Adipose tissue (tissue), 3 donors: ENCODE measurements at places on chromosomes 4 and X. TPM values are rescaled to one million over a fixed set of nuclear protein-coding genes. Genes with fewer than 3 reads are reported as not detected.

Gene XAGE1A
- not detected for polyA plus RNA-seq

Gene RAB9B
- polyA plus RNA-seq: 0.45 TPM

Gene MAGED4
- polyA plus RNA-seq: 3.1 TPM

Gene NOA1
- 9.3 TPM for polyA plus RNA-seq

Gene GLRA2
- polyA plus RNA-seq: not detected

Gene STIM2
- polyA plus RNA-seq: 3.8 TPM

Gene SH3BGRL
- polyA plus RNA-seq: 29.6 TPM

Gene FGA
- polyA plus RNA-seq: 2.1 TPM

Gene TCEAL6
- 0.10 TPM for polyA plus RNA-seq

Gene C4orf17
- polyA plus RNA-seq: not detected

Gene GPM6B
- 1.3 TPM for polyA plus RNA-seq

Gene PLP1
- polyA plus RNA-seq: 1.4 TPM

Gene FSTL5
- polyA plus RNA-seq: not detected

Gene CT47C1
- not detected for polyA plus RNA-seq

Gene CAPN6
- 2.2 TPM for polyA plus RNA-seq

Gene KIF4A
- 0.34 TPM for polyA plus RNA-seq

Gene TAF1
- 15.9 TPM for polyA plus RNA-seq

Gene SASH3
- polyA plus RNA-seq: 10.7 TPM

Gene DRD5
- polyA plus RNA-seq: not detected

Gene XIAP
- 11.2 TPM for polyA plus RNA-seq

Gene RNF128
- 0.34 TPM for polyA plus RNA-seq

Gene NDST4
- polyA plus RNA-seq: not detected

Gene FATE1
- not detected for polyA plus RNA-seq

Gene ADH7
- not detected for polyA plus RNA-seq

Gene LIMCH1
- polyA plus RNA-seq: 62.0 TPM

Gene TCEANC
- polyA plus RNA-seq: 0.97 TPM

Gene AMTN
- not detected for polyA plus RNA-seq

Gene PDZD4
- 2.7 TPM for polyA plus RNA-seq

Gene UTP14A
- 15.2 TPM for polyA plus RNA-seq

Gene SHOX
- polyA plus RNA-seq: 0.11 TPM

Gene RBMX2
- 11.3 TPM for polyA plus RNA-seq

Gene PDGFC
- polyA plus RNA-seq: 6.5 TPM

Gene SLITRK4
- 0.15 TPM for polyA plus RNA-seq

Gene SUPT20HL1
- polyA plus RNA-seq: not detected

Gene ARHGAP6
- polyA plus RNA-seq: 4.6 TPM

Gene PAGE4
- polyA plus RNA-seq: not detected

Gene MAGEH1
- 21.2 TPM for polyA plus RNA-seq

Gene TCP11X2
- polyA plus RNA-seq: 0.05 TPM

Gene GRIA3
- polyA plus RNA-seq: 0.22 TPM

Gene GLOD5
- 0.22 TPM for polyA plus RNA-seq

Gene GSX2
- not detected for polyA plus RNA-seq

Gene NAP1L3
- polyA plus RNA-seq: 0.68 TPM

Gene TMEM175
- polyA plus RNA-seq: 22.7 TPM

Gene FGG
- polyA plus RNA-seq: not detected

Gene SMPX
- 0.30 TPM for polyA plus RNA-seq

Gene LARP7
- 12.8 TPM for polyA plus RNA-seq

Gene PTCHD1
- polyA plus RNA-seq: 0.03 TPM

Gene USP17L22
- not detected for polyA plus RNA-seq
